Stimulated activated CD4-positive, alpha-beta T cell treated with anti-CD3 and anti-CD28 coated beads, Interleukin-4, amount 100 ng/mL, for 4 hours (primary cell): ENCODE measurements at places on chromosomes 12 and 14.

DNA sequence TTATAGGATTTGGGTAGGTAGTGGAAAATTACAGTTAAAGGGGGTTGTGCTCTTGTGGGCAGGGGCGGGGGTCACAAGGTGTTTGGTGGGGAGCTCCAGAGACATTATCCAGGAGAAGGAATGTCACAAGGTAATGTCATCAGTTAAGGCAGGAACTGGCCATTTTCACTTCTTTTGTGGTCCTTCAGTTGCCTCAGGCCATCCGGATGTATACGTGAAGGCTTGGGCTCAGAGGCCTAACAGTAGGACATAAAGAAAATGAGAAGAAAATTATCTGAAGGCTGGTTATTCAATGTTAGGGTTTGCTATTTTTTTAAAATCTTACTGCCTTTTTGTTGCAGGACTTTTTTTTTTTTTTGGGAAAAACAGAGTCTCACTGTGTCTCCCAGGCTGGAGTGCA, 2.5 kb upstream of the PSEN1 start:
- DNase-seq = no peak

GRCh38 chr14:59688224-59689170, 111.9 kb upstream of the CCDC175 start:
- DNase-seq = no peak

DNA sequence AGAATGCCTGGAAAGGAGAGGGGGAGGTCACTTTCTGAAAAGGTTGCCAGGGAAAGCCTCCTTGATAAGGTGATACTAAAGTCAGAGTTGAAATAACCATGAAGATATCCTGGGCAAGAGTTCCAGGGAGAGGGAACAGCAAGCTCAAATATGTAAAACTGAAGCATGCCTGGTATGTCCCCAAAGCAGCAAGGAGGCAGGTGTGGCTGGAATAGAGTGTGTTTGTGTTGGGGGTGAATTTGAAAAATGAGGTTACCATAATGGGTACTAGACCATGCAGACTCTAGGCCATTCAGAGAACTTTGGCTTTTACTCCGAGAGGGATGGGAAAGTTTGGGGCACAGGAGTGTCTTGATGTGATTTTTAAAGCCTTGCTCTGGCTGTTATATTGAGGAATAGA, 66.7 kb upstream of the PTCSC3 start:
- DNase-seq = no peak

- DNase-seq = no peak
These were observed 447.5 kb downstream of the ADAMTS20 start for GRCh38 chr12:43104494-43104893.

- DNase-seq = no peak
These were observed 81.2 kb upstream of the ATP2B1 start for GRCh38 chr12:89789862-89790261.

GRCh38 chr14:52348776-52349175, 34.7 kb downstream of the PTGER2 start:
- DNase-seq = no peak

GRCh38 chr14:55746558-55746957, 166.6 kb downstream of the KTN1 start:
- DNase-seq = no peak

GRCh38 chr12:113422030-113422885, at the start of gene SDSL:
Gene SDSL (plus strand): TSS chr12:113422380. CDS start chr12:113427983, 5,603 bp downstream.
- DNase-seq = no peak

DNA sequence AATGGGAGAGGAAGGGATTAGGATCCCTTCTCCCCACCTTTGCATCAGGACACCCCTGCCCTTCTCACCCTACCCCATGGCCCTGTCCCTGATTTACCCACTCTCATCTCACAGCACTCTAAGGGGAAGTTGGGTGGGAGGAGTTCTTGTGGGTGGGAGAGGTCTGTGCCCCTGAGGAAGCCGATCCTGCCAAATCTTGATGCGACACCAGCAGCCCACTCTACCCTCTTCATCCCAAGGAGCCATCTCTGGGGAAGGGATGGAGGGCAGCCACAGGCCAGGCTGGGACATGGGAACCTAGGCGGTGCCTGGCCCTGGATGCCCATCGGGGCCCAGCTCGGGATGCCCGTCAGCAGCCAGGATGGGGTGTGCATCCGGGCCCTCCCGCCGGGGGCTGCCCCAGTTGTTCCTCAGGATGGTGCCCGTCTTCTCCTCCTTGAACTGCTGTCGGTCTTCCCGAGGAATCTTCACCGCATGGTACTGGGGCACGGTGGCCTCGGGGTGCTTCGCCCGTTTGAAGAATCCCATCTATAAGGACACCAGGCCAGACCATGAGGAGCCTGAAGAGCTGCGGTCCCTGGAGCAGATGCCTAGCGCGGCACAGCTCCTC, 22.8 kb downstream of the ITGA7 start:
- DNase-seq = no peak

- DNase-seq = no peak
These were observed 10.3 kb downstream of the VEZT start for GRCh38 chr12:95227818-95228356.

DNA sequence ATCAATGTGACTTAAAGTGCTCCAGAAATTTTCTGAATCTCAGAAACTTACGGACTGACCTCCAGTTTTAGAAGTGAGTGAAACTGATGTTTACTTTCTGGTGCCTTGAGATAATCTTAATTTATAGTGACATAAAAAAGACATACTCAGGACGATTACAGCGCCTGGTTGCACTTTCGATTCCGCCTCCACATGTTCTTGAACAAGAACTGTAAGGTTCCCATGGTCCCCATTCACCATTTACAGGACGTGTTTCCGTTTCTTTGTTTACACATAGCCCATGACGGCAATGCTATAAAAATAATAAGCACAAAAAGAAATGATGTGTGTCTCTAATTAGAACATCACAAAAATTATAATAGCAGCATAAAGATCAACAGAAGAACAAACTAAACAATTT, 98.2 kb downstream of the ADAMTS20 start:
- no peak for DNase-seq

GRCh38 chr12:54657105-54657607, 9.0 kb upstream of the DCD start:
- DNase-seq = no peak

GRCh38 chr12:114263056-114263805, 142.7 kb downstream of the TBX5 start:
- no peak for DNase-seq

DNA sequence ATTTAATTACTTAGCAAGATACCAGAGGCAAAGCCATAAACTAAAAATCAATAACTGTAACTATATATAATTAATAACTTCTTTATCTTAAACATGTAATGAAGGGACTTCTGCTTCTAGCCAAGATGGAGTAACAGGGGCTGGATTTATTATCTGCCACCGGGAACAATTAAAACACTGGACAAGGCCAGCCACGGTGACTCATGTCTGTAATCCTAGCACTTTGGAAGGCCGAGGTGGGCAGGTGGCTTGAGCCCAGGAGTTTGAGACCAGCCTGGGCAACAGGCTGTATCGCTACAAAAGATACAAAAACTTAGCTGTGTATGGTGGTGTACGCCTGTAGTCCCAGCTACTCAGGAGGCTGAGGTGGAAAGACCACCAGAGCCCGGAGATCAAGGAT, 113.6 kb downstream of the TAOK3 start:
- no peak for DNase-seq

GRCh38 chr12:48156652-48157017, 680 bp downstream of the ASB8 start:
- no peak for DNase-seq

GRCh38 chr12:4701395-4702190, 18.6 kb upstream of the GALNT8 start:
- no peak for DNase-seq

DNA sequence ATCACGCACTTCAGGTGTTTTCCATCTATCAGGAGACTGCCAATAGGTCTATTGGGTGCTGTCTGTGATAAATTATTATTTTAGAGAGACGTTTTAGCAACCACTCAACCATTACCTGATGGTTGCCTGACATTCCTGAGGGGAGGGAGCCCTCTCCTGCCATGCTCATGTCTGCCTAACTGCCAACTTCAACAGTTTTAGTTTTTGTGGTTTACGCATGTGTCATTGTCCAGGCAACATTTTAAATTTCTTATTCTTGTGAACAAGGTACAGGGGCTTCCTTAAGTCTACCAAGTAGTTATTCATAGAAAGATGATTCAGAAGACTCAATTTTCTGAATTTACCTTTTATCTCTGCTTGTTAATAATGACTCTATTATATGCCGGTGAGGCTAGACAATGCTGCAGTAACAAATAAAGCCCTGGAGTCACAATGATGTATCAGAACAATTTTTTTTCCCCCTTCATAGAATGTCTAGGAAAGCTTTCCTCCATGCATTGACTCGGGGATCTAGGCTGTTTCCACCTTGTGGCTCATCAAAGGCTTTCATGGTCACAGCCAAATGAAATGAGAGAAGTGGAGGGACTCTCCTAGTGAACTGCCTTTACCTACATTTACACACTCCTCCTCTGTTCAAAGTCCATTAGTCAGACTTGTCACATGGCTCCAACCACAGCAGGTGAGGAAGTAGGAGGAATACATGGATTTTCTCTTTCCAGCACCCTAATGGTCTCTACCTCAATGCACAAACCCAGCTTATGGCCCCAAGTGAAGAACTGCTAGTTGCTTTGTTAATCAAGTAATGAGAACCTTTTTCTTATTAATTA, 225.8 kb downstream of the CRADD start:
- no peak for DNase-seq

GRCh38 chr14:68734231-68734732, 58.6 kb downstream of the ZFP36L1 start:
- peak; percentile 65 for DNase-seq

- DNase-seq = no peak
These were observed 23.0 kb downstream of the GLT8D2 start for GRCh38 chr12:104026841-104027599.

DNA sequence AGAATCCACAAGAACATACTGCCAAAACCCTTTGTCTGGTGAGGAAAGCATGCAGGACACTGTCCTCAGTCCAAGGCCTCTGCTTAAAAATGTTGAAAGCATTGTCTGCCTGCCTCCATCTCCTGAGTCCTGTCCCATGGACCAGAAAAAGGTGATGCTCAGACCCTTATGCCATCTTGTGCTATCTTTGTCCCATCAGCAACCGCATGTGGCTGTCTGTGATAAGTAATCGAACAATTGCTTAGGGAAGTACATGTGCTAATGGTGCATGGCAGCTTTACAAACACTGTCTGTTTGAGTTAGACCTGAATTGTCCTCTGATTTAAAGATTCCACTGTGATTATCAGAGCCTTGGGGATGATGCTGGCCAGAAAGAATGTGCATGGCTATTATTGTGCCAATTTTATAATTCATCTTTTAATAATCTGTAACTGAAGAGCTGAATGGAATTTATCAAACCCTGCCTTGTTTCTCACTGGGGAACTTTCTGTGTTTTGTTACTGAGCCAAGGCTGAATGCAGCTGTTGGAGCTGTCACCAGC, 177.5 kb downstream of the DACT1 start:
- no peak for DNase-seq

DNA sequence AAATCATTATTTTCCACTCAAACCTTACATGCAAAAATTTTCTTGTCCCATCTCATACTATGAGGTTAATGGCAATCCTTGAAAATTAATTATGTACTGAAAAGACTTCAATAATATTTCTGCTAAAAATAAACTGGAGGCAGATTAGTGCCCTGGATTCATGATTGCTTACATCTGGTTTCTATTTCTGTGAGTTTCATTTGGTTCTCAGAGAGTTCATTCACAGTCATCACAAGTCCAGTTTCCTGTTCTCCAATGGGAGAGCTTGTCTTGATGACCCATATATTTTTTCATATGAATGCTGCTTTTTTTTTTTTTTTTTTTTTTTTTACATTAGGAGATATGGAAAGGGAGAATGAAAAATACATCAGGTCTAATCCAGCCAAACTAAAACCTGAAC, 6.6 kb upstream of the PTHLH start:
- DNase-seq = no peak

DNA sequence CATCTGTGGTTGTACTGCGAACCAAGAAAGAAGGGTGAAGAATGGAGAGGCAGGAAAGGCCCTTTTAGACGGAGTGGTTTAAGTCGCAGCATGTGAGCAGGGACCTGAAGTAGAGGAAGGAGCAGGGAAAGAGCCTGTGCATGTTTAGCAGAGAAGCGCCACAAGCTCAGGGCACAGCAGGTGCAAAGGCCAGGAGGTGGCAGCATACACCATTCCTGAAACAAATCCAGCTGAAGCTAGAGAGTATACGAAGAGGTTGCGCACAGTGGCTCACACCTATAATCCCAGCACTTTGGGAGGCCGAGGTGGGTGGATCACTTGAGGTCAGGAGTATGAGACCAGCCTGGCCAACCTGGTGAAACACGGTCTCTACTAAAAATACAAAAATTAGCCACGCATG, 49.9 kb downstream of the HELB start:
- DNase-seq = no peak

DNA sequence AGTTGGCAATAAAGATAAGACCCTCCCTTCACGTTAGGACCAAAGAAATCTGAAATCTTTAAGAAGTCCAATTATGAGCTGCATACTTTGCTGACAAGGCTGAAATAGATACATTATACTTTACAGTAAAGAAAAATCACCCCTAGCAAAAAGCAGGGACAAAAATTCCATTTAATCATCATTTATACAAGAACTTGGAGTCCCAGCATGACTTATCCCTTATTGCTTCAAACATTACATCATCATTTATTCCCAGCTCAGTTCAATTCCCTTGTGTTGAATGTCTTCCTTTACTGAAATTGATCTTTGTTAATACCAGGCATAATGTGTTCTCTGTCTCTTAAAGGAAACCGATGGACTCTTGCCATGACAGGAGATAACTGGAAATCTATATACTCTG, 449.6 kb upstream of the CCDC196 start:
- DNase-seq = no peak

- peak; percentile 69 for DNase-seq
These were observed 7.0 kb upstream of the UBC start for GRCh38 chr12:124921200-124922031.

GRCh38 chr12:27970401-27971120, 2.0 kb downstream of the PTHLH start:
- DNase-seq = no peak

DNA sequence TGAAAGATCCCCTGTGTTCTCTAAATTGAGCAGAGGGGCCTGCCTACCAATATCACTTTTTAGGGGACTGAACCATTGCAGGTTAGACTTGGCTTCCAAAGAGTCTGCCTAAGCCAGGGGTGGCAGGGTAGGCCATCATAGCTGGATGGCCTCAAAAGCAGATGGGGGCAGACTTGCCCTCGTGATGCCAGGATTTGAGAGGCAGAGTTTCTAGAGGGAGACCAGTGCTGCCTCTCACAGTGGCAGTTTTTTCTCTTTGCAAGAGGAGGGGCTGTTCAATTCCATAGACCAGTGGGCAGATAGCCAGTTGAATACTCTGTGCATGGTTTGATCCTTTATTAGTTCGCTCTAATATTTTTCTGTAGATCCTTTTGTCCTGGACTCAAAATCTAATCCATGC, 23.8 kb upstream of the SMCO2 start:
- DNase-seq = no peak

GRCh38 chr14:95290871-95291431, 28.8 kb downstream of the CLMN start:
- DNase-seq = no peak
